ENCODE measurements at places on chromosomes 1 and 21. TPM values are rescaled to one million over a fixed set of nuclear protein-coding genes. Genes with fewer than 3 reads are reported as not detected.

The SPRR4 gene
- total RNA-seq = not detected

The C1orf56 gene
- total RNA-seq = 1.2 TPM

The SPATA1 gene
- 3.5 TPM for total RNA-seq

The CLDN8 gene
- not detected for total RNA-seq

The SLC6A17 gene
- not detected for total RNA-seq

The CRYAA gene
- total RNA-seq = not detected

The SPRR2F gene
- total RNA-seq = not detected

The ARHGEF16 gene
- total RNA-seq = 0.08 TPM

The FTCD gene
- 0.24 TPM for total RNA-seq

The EPHA8 gene
- total RNA-seq = not detected

The CNR2 gene
- total RNA-seq = 0.29 TPM

The CACNA1S gene
- total RNA-seq = not detected

The ADCY10 gene
- total RNA-seq = 0.05 TPM

The MIS18A gene
- total RNA-seq = 14.0 TPM

The KRTAP12-4 gene
- not detected for total RNA-seq

The ADAMTS5 gene
- not detected for total RNA-seq

The CASZ1 gene
- total RNA-seq = 8.5 TPM

The SYCP1 gene
- not detected for total RNA-seq

The LIPI gene
- total RNA-seq = not detected

The CD1D gene
- not detected for total RNA-seq

The TMPRSS3 gene
- total RNA-seq = 5.1 TPM

The KLHL17 gene
- total RNA-seq = 27.3 TPM
